ENCODE measurements at places on chromosomes 4 and X.

- peak; percentile 91 for DNase-seq
Observed at GRCh38 chr4:173334891-173335752, 964 bp upstream of the HMGB2 start.

- no peak for DNase-seq
Observed at GRCh38 chr4:113901994-113902787, 77.3 kb downstream of the ARSJ start.

DNA sequence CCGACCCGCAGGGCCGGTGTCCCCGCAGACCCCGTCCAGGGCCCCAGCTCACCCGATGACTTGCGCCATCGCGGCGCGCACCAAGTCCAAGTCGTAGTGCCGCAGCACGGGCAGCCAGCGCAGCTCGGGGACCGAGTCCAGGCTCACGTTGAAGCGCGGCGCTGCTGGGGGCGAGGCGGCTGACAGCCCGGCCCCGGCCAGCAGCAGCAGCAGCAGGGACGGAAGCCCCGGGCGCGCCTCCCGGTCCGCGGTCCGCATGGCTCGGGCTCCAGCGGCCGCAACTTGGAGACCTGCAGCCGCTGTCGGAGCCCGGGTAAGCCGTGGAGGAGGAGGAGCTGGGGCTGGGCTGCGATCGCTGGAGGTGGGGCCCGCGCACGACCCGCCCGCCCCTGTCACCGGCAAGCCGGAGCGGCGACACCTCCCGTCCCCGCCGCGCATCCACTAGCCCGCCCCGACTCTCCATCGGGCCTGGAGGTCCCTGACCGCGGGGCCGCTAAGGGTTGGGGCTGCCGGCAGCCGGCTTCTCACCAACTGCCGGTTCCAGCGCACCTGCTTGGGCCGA is at the start of gene NAAA:
Gene NAAA (minus strand): TSS at position 322 of the 562 bp plus-strand sequence. CDS start 64 bp downstream, at position 258.
- DNase-seq, result peak; percentile 90

DNA sequence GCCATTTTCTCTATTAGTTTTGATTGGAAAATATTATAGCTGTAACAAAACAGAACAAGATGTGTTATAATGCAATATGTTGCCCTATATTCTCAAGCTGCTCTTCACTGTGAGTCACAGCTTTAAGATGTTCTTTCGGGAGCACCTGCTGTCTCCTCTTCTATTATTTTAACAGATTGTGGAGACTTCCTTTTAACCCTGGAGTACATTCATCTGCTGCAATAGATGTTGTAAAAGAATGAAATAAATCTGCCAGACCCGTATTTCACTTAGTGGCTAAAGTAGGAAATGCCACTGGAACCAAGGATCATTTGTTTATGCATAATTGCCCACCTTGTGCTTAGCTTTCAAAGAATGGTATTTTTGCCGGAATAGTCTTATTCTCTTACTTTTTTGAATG is 11.1 kb downstream of the LSM6 start:
- DNase-seq, result no peak

DNA sequence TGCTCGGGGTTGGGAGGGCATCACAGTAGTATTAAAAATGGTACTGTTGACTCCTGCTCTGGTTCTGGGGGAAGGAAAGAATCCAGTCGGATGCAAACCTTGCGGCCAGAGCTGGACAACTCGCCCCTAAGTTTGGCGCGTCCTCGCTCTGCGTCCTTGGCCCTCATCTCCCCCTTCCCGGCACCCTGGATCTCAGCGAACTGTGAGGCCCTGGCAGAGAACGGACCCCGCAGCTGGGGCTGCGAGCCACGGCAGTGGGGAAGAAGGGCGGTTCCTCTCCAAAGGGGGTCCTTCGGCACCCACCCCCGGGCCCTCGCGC is 14.0 kb downstream of the ARHGEF6 start:
- no peak for DNase-seq

GRCh38 chrX:100895365-100896075 is 21.4 kb upstream of the NOX1 start:
- DNase-seq, result peak; percentile 58
